CD4-positive, CD25-positive, alpha-beta regulatory T cell (primary cell): ENCODE measurements at places on chromosomes 3 and 15. TPM values are rescaled to one million over a fixed set of nuclear protein-coding genes. Genes with fewer than 3 reads are reported as not detected.

DNA sequence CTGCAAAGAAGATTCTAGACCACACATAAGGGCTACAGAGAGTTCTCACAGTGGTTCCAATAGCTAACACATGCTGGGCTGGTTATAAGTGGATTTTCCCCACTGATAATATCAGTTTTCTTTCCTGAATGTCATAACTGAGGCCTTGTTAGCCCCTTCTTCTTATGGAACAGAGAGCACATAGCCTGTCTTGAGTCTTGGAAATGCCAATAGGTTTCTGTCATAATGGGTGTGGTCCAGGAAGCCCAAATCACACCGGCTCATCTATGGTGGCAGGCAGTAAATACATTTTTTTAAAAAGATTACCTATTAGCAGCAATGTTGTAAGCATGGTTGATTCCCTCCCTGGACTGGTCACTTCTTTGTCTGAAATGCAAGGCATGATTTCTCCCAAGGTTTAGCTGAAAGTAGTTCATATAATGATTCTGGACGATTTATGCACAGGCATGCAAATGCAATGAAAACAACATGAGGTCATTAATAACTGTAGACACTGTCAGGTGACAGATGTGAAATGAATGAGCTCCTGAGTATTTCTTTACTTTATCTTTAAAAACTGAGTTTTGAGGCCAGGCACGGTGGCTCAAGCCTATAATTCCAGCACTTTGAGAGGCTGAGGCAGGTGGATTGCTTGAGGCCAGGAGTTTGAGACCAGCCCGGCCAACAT, 67.2 kb upstream of the ATP2C1 start:
- no peak for DNase-seq

GRCh38 chr15:61857169-61857829, 202.9 kb downstream of the VPS13C start:
- DNase-seq: no peak

- no peak for DNase-seq
Observed at GRCh38 chr15:86082619-86083380, 3.1 kb downstream of the AGBL1 start.

DNA sequence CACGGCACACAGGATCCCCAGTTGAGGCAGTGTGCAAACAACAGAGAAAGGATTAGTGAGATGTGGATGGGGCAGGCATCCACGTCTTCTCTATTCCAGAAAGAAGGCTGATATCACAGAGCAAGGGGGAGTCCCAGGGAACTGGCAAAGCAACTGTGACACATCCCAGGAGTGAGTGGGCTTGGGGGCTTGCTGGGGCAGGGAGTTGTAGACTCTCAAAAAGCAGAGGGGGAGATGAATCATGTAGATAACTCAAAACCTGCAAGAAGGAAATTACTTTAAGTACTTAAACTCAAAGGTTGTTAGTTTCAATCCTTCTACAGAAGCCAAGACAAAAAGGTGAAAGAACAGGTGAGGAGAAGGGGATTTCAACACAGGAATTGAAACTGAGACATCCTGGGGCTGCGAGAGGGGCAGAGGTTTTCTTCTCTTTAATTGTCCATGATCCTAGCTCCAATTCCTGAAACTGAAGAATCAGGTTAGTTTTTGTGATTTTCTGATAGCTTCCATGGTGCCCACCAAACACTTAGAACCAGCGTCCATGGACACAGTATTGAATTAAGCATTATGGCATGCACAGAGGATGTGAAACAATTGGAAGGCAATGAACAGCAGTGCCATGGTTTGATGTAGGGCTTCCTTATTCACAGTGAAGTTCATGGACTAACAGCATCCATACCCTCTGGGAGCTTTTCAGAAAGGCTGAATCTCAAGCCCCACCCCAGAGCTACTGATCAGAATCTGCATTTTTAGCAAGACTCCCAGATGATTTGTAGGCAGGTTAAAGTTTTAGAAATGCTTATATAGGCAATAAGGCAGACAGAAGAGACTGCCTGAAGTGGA, 52.0 kb downstream of the CCR3 start:
- DNase-seq: no peak

DNA sequence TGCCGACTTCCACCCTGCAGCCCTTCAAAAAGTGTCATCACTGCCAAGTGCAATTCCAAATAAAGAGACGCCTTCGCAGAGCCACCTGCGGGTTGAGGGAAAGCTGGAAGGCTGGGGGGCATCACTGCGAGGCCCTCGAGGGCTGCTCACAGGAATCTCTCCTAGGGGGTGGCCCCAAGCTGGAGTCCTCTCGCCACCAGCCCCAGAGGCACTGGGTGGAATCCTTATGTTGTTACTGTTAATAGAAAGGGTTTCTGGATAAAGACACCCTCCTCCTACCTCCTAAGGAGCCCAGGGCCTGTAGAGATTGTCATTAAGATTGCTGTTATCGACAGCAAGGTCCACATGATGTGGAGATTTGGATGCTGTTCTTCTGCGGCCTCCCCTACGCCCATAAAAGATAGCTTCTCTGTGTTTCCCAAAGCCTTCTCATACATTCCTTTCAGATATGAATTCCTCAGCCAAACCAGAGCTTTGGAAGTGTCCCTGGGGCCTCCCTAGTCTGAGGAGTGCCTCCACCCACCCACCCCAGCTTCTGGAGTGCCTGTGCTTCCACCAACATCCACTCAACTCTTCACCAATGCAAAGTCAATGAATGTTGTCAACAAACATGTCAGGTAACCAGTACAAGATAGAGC, 512.7 kb downstream of the SHQ1 start:
- no peak for DNase-seq

GRCh38 chr3:32175607-32176197, 62.8 kb upstream of the CMTM8 start:
- peak; percentile 58 for DNase-seq

DNA sequence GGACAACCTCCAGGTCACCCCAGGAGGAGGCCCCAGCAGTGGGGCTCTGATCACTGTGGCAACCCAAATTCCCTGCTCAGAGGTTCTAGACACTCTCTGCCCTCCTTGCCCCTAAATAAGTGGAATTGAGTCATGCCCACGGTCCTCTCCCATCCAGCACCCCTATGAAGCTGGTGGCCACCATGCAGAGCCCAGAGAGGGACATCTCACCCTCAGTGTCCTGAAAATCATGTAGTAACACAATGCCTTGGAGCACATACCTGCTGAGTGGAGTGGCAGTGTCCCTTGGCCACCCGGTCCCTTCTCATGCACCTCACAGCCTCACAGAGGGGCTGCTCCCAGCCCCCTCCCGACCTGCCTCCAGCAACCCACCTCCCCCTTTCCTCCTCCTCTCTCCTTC, 114.3 kb upstream of the MEF2A start:
- no peak for DNase-seq

GRCh38 chr15:40787344-40787841, 17.6 kb downstream of the C15orf62 start:
- no peak for DNase-seq

DNA sequence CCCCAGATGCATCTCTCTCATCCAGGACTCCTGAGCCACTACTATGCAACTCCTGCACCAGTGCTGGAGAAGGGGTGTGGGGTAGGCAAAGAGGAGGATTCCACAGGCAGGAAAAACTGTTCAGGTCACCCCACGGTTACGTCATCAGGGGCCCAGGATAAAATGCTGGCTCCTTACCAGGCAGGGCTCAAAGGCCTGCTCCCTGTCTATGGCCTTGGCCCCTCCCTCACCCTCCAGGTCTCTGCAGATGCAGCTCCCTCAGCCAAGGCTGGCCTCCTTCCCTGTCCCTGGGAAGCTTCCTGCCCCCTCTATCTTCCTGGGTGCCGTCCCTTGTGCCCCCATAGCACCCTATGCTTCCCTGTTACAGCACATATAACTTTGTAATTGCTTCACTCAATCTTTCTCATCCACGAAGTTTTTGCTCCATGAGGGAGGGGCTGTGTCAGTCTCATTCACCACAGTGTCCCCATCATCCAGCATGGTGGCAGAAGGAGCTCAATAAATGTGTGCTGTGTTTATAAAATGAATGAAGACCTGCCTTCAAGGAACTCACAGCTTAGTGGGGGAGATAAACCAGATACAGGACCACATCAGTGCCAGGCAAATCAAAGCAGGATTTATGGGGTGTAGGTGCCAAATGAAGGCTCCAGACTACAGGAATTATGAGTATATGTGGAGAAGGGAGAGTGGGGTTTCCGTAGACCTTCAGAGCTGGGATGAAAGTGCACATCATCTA, 18.6 kb downstream of the KBTBD13 start:
- no peak for DNase-seq

Gene MORC1
- total RNA-seq: 0.12 TPM

DNA sequence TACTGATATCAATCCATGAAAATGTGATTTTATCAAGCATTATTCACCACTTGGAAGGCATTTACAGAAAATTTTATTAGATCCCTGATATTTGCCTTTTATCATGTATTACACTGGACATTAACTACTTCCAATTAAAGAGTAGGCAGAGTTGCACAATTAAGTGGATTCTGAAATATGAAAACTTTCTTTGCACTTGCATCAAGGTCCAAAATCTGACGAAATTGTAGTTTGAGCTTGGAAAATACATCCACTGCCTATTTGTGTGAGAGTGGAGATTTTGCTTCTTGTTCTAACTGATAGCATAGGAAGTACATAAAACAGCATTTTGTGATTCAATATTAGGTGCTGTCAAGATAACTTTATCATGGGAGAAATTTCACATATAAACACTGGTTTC, 49.6 kb upstream of the SLC12A8 start:
- DNase-seq: no peak

- DNase-seq: no peak
Observed at GRCh38 chr15:89958107-89958805, 42.9 kb upstream of the ZNF710 start.

DNA sequence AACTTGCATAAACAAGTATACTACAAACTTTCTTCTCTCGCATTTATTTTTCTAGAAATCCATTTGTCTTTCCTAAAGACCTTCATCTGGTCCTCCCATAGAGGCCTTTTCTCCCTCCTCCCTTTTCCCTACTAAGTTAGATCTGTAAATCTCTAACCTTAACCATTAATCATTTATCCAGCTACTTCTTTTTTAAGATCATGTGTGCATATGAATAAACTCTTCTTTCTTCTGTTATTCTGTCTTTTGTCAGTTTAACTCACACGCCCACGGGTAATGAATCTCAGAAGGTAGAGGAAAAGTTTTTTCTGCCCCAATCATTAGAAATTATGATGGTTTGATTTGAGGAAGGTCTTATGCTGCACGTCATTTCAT, 48.7 kb upstream of the FHIT start:
- DNase-seq: no peak

DNA sequence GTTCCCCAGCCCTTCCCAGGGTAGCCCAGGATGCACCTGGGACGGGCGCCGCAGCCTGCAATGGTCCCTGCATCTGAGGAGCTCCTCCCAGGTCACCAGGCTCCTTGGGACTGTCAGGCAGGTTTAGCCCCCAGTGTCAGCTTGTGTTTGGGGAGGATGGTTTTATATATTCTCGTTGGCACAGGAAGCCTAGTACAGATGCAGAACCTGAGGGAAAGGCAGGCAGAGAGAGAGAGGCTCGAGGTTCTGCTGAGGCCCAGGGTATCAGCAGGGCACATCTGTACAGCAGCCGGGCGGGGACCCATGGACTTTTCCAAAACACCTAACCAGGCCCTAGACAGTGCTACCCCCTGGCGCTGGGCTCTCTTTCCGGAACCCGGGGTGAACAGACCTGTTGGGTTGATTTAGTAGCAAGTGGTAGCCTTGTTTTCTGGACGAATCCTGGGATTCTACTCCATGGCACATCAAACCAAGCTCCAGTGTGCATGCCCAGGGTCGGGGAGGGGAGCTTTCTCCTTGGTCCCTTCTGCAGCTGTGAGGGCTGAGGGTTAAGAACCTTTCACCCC, 8.6 kb downstream of the PAK6 start:
- no peak for DNase-seq

DNA sequence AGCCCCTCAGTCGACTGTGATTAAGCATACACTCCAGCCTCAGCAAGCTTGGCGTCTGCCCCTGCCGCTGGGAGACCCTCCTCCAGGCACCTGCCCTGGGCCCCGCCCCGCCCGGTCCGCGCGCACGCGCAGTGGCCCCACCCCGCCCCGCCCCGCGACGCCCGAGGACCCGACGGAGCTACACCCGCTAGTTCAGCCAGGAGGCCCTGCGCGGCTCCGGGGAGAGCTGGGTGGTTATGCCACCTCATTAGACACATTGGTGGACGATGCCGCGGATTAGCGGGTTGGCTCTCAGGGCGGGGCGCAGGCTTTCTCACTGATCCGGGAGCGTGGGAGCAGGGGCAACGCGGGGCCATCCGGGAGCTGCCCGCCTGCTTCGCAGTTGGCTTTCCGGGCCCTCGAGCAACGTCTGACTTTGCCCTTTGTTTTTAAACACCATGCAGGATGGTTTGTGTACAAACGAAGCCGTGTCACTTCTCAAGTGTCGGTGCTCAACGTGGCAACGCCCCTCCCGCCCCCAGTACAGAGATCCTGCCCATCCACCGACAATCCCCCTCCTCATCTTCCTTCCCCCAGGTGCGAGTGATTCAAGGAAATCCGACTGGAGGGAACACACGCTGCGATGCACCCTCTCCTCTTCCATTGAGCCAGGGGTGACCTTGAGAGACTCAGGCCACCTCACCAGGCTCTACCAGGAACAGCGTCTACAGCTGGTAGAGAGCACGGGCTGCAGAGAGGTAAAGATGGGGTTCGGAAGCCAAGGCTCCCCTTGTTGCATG, 109.3 kb downstream of the SHQ1 start:
- DNase-seq: peak; percentile 68

DNA sequence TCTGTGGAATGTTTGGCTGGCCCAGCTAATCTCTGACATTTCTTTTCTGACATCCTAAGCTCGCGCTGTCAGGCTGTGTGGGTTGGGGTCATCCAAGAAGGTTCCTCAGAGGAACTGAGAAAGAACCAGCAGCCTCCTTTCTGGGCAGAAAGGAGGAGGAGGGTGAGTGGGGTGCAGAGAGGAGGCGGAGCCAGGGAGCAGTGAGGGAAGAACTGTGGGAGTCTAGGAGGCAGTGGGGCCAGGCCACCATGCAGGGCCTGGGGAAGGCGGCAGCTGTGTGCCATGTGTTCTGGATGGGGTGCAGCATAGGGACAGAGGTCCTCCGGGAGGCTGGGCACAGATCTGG, 5.3 kb downstream of the SEMA7A start:
- DNase-seq: no peak

Gene UQCRC1
- 111 TPM for total RNA-seq

- no peak for DNase-seq
Observed at GRCh38 chr3:31753050-31753425, 220.3 kb downstream of the STT3B start.

- DNase-seq: peak; percentile 53
Observed at GRCh38 chr3:141575879-141576743, 89.3 kb downstream of the RASA2 start.

Gene UBR1
- 48.2 TPM for total RNA-seq

- DNase-seq: no peak
Observed at GRCh38 chr3:46913644-46914043, 36.1 kb downstream of the PTH1R start.

DNA sequence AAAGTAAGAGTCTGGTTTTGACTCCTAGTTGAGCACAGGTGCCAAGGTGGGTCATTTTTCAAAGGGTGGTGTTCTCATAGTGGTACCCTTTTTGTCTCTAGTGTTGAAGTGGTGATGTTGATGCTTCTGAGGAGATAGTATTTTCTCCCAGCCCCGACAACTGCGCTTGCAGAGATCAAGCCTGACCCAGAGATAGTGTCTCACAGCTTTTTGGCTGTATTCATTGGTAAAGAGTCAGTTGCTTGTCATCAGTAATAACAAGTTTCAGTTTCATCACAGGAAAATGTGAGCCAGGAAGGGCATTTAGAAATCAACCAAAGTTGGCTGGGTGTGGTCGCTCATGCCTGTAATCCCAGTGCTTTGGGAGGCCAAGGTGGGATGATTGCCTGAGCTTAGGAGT, 139.3 kb downstream of the NFKBIZ start:
- DNase-seq: no peak
